Stimulated activated CD4-positive, alpha-beta T cell treated with anti-CD3 and anti-CD28 coated beads, Interleukin-15, amount 100 ng/mL, for 1 hour (primary cell): ENCODE measurements at places on chromosomes 6 and 20.

DNA sequence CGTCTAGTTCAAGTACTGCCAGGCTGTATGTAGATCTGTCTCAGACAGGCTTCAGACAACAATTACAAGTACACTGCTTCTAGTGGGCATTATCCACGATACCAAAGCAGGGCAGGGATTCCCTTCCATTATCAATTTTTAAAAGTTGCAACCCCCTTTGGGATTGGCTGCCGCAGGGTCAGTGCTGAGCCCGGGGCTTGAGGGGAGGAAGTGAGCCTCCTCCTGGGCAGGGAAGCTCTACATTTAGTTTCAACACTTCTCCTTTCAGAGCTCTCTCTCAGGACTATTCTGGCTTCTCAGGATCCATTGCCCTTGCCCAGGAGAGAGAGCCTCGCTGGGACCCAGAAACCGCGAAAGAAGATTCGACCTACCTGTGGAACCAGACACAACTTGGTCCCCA, 1.5 kb downstream of the HTR1B start:
- no peak for DNase-seq

DNA sequence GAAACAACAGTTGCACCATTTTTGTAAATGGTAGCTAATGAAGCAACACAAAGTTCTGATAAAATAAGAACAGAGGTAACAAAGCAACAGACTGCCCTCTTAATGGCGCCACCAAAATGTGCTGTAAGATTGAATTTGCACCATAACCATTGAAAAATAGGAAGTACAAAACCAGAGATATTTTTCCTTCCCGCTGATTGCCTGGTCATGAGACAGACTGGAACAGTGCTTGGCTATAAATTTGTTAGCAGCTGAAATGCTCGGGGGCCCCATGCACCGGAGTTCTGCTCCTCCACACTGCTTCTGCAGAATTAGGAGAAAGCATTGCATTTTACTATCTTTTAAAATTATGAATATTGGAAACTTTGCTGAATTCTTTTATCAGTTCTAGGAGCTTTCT, 164.4 kb upstream of the QKI start:
- DNase-seq: no peak

DNA sequence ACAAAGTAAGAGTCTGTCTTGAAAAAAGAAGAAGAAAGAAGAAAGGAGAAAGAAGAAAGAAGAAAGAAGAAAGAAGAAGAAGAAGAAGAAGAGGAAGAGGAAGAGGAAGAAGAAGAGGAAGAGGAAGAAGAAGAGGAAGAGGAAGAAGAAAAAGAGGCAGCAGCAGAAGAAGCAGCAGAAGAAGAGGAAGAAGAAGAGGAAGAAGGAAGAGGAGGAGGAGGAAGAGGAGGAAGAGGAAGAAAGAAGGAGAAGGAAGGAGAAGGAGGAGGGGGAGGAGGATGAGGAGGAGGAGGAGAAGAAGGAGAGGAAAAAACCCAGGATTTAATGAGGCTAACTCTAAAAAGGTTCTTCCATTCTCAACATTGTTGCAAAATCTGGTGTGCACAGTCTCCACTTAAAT, 95.4 kb upstream of the PDE10A start:
- no peak for DNase-seq

- no peak for DNase-seq
These were observed 20.2 kb downstream of the RNF8 start for GRCh38 chr6:37373822-37374471.

DNA sequence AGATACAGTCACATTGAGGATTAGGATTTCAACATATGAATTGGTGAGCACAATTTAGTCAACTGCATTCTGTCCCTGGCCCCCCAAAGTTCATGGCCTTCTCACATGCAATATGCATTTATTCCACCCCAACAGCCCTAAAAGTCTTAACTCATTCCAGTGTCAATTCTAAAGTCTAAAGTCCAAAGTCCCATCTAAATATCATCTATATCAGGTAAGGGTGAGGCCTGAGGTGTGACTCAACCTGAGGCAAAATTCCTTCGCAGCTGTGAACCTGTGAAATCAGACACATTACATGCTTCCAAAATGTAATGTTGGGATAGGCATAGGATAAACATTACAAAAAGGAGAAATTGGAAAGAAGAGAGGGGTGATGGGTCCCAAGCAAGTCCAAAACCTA, 27.8 kb downstream of the CLIC5 start:
- DNase-seq: no peak

DNA sequence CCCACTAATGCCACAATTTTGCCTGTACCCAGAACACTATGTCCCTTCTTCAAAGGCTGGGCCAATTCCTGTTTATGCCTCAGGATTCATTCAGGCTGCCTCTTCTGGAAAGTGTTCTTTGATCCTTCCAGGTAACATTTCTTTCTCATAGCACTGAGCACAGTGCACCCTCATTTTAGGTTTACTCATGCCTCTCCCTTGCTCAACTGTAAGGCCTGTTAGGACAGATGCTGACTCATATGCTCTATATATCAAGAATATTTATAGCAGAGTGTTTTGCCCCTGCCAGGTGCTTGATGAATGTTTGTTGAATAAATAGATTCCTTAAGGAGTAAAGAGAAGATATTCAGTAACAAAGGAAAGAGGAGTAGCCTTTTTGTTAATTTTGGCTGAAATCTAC, 263.9 kb downstream of the PHF3 start:
- no peak for DNase-seq

GRCh38 chr6:10190042-10190441, 224.8 kb downstream of the TFAP2A start:
- no peak for DNase-seq

DNA sequence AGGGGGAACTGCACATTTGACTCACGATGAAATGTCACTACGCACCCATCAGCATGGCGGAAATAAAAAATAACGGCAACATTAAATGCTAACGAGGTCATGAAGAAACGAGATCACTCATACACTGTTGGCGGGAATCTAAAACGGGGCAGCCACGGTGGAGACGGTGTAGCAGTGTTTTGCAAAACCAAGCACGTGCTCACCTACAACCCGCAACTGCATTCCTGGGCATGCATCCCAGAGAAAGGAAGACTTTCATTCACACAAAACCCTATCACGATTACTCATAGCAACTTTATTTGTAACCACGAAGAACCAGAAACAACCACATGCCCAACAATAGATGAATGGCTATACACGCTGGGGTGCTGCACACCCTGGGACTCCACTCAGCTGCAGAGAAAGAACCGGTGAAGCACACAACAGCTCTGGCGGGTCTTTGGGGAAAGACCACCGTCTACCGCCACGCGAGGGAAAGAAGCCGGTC, 77.0 kb downstream of the YTHDF1 start:
- no peak for DNase-seq
